ENCODE measurements at places on chromosomes 11 and 22.

DNA sequence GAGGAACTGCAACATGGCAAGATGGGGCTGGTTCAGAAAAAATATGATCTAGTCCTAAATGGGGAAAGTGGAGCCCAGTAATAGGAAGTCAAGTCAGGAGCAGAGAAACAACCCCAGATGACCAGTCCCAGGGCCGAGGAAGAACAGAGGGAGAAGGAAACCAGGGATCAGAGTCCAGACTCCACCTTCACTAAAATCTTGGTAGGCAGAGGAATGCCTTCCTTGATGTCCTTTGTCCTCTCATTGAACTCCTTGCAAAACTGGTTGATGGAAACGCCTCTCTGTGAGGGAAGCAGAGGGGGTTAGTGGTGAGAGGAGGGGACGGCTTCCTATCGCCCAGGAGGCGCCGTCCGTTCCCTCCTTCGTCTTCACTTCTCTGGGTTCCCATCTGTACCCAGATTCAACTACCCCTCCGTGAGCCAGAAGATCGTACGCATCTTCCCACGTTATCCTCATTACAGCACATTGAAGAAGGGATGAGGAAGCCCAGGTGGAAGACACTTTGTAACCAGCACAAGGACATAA lies 607 bp downstream of the MRPL11 start:
- no peak for DNase-seq

GRCh38 chr11:63710476-63711217 lies 29.3 kb downstream of the RTN3 start:
- DNase-seq = peak; percentile 84

GRCh38 chr22:29459773-29460172 lies 20.2 kb upstream of the NEFH start:
- no peak for DNase-seq

DNA sequence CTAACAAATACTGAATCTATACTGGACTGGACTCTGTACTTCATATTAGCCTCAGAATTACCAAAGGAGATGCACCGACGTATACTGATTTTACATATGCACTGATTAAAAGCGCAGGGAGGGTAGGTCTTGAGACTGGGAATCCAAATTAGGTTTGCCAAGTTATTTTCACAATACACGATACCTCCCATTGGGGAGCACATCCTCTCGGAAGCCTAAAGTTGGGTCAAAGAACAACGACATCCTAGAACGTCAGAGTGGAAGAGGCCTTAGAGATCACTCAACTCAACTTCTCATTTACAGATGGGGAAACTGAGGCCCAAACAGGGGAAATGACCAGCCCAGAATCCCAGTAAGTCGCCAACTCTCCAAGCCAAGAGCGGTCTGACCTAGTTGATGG lies 626 bp downstream of the DNAL4 start:
- DNase-seq = peak; percentile 28

- DNase-seq = no peak
These were observed 17.1 kb downstream of the USH1C start for GRCh38 chr11:17526931-17527627.

All from GM23248 (cell line).